CD4-positive, alpha-beta memory T cell (primary cell): ENCODE measurements at places on chromosomes 7 and 10.
A peak's percentile ranks its signal among the peaks of the same experiment; 100 is the strongest.

GRCh38 chr10:4804465-4804864 lies 21.5 kb upstream of the AKR1E2 start:
- no peak for DNase-seq

- DNase-seq = no peak
Observed at GRCh38 chr10:11159543-11160215, 142.0 kb downstream of the CELF2 start.

GRCh38 chr7:23915236-23915635 lies 205.2 kb downstream of the STK31 start:
- no peak for DNase-seq

DNA sequence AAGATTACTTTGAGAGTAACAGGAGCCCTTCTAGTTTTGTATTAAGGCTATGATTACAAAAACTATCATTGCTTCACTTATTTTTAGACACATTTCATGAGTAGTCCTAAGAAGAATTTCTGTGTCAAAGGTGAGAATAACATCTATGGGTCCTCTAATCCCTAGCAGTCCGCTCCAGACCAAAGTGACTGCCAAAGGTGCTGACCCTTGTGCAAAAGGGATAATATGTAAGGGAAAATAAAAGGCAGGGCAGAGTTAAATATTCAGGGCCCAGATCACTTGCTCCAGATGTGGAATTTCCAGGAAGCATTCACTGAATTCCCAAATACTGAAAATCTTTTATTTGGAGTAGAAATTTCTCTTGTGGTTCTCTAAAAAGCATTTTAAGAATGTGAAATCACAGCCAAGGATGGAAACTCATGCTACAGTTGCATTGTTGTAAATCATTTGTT lies 29.3 kb downstream of the RHOBTB1 start:
- DNase-seq = no peak

DNA sequence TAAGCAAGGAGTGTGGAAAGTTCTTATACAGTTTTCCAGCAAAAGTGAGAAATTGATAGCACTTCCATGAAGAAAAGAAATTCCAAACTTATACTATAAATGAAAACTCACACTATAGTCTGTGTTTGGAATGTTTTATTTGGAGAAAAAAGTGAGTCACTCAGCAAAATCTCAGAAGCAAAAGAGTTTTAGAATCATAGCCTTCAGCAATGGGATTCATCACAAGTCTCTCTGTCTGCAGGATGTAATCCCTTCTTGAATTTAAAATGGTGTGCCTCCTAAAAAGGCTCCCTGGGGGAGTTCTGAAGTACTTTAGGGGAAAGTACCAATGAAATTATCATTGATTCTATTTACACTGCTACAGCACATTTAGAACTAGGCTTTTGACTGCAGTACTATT lies 756.4 kb downstream of the XPNPEP1 start:
- DNase-seq = no peak

- no peak for DNase-seq
Observed at GRCh38 chr10:2137549-2138174, 400.3 kb upstream of the ADARB2 start.

GRCh38 chr7:149743476-149744255 lies 29.7 kb downstream of the ZNF467 start:
- no peak for DNase-seq

DNA sequence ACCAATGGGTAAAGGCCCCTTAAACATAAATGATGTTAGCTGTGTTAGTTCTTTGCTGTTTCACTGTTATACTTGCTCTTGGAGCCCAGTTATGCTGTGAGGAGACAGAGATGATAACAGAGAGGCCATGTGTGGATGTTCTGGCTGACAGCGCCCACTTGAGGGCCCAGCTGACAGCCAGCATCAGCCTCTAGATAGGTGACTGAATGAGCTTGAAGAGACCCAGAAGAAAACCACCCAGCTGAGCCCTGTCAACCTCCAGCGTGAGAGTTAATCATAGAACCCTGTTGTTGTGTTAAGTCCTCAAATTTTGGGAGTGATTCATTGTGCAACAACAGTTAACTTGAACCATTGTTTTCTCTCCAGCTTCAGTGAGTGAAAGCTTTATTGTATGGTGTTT lies 91.7 kb downstream of the GLRX3 start:
- no peak for DNase-seq

DNA sequence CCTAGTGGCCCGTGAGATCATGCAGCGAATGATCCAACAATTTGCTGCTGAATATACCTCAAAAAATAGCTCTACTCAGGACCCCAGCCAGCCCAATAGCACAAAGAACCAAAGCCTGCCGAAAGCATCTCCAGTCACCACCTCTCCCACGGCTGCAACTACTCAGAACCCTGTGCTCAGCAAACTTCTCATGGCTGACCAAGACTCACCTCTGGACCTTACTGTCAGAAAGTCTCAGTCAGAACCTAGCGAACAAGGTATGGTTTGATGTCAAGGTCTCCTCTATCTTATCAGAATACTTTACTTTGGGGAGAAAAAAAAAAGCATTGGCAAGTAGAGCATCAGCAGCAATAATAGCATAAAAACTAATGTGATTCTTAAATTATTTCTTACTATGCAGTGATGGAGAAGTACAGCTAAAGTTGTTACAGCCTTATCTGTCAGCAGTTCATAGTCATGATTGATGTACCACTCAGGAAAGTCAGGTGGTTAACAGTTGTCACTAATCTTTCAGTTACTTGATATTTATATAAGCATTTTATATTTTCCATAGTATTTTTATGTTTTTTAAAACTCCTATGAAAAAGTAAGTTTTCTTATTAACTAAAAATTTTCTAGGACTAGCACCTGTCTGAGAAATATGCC lies 117.1 kb downstream of the LCOR start:
- no peak for DNase-seq

GRCh38 chr10:86798025-86798424 lies 41.6 kb downstream of the BMPR1A start:
- no peak for DNase-seq

DNA sequence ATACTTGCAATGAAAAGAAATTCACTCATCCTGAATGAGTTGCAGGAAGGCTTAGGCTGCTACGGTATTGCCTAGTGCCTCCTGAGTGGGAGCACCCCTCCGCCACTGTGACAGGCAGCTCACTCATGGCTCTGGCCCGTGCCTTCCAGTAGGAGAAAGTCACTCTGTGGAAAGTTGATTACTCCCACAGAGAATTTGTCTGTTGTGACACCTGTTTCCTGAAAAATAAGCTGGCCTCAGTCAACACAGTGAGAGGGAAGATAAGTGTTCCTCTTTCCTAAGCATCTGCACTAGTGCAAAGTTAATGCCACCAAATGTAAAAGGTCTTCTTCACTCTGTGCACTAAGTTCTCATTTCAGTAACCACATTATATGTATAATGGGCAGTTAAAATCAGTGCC lies 158.8 kb upstream of the INHBA start:
- no peak for DNase-seq

DNA sequence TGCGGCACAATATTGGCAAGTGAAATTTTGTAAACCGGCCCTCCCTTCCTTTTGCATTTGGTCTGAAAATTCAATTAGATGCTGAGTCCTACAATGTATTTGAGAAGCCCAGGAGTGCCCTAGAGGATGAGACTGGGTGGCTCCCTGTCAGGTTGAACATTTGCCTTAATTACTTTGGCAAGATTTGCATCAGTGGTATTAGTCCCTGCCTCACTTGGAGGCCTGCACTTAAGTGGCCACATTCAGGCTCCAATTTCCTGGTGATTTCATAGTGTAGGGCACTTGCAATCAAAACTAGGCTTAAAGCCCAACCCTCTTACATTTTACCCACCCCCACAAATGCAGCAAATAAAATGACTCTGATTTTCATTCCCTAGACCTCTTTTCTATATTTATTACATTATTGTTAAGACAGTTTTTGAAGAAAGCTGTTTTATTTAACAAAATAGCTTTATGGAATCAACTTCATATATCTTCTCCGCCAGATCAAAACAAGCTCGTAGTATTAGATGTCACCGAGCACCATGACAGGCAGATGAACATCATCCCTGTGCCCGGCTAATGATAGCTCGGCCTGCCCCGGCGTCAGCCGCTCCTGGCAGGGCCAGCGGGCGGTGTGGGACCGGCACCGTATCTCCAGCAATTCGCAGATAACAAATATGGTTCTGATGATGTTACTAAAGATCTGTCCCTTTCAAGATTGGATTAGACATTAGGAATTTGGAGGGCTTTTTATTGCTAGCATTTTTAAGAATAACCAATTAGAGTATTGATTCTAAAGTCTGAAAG lies 73.6 kb downstream of the EGFR start:
- DNase-seq = no peak

GRCh38 chr7:77866786-77867536 lies 68.4 kb downstream of the PHTF2 start:
- no peak for DNase-seq

DNA sequence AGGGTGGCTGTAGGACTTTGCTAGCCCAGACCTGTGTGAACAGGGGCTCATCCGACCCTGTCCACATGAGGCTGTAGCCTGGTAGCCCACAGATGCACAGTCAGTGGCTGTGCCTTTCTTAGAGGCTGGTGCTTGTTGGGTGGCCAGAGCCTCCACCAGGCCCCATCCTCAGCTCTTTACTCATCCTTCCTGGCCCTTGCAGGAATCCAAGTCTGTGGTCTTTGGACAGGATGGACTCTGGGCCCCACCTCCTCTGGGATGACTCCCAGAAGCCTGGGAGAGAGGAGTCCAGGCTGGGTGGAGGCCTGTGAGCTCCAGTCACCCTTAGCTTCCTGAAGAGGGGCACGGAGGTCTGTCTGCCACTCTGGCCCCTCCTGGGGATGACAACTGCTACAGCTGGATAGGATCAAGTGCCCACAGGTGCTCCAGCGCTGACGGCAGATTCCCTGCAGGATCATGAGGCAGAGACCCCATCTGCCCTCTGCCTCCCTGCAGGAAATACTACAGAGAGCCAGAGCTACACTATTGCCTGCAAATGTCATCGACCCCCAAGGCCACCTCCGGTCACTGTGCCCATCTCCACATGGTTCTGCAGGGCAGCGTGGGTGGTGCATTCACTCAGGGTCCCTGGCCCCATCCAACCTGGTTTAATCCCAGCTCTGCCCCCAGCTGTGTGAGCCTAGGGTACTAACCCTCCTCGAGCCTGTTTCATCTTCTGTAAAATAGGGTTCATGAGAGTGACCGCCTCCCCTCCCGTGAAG lies 114.5 kb downstream of the PTPN20 start:
- no peak for DNase-seq

DNA sequence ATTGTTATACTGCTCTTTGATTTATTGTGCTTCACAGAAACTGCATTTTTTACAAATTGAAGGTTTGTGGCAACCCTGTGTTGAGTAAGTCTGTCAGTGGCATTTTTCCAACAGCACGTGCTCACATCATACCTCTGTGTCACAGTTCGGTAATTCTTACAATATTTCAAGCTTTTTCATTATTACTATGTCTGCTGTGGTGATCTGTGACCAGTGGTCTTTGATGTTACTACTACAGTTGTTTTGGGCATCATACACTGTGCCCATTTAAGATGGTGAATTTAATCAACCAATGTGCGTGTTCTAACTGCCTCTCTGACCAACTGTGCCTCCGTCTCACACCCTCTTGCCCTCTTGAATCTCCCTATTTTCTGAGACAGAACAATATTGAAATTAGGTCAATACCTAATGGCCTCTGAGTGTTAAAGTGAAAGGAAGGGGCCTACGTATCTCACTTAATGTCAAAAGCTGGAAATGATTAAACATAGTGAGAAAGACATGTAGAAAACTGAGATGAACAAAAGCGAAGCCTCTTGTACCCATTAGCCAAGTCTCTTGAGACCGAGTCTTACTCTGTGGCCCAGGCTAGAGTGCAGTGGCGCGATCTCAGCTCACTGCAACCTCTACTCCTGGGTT lies 20.2 kb upstream of the ASL start:
- DNase-seq = no peak

DNA sequence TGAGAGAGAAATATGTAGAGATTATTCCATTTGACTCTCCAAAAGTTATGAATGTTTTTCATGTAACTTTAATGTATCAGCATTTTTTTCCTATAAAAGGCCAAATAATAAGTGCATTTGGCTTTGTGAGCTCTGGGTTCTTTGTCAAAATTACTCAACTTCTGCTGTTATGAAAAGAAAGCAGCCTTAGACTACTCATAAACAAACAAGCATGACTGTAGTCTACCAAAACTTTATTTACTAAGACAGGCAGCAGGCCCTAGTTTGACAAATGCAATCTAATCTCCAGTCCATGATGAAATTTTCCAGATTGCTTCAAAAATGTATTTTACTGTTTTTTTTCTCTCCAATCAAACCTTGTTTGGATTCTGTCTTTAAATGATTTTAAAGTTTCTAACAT lies 46.3 kb downstream of the MRPL32 start:
- no peak for DNase-seq

DNA sequence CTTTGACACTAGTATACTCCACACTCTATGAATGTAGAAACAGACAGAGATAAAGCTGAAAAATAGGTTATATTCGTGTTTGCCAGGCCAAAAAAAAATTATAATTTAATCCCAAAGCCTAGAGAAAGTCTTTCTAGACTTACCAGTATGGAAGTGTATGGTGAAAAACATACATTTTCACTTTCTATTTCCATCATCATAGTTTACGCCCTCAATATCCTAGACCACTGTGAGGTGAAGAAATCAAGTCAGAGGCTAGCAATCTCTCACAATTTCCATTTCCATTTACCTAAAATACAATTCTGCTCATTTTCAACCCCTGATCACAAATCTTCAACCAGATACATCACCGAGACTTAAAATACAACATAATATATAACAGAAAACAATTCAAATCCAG lies 16.2 kb downstream of the GPR22 start:
- no peak for DNase-seq

- peak; percentile 46 for DNase-seq
Observed at GRCh38 chr10:114492351-114493037, 88.2 kb upstream of the AFAP1L2 start.

- DNase-seq = no peak
Observed at GRCh38 chr7:28166982-28167715, 13.4 kb downstream of the JAZF1 start.

- DNase-seq = no peak
Observed at GRCh38 chr10:33939410-33939809, 604.9 kb upstream of the NRP1 start.

- DNase-seq = no peak
Observed at GRCh38 chr7:132542895-132543294, 33.4 kb downstream of the PLXNA4 start.

- DNase-seq = peak; percentile 58
Observed at GRCh38 chr7:5997210-5997808, 11.5 kb downstream of the PMS2 start.

- no peak for DNase-seq
Observed at GRCh38 chr7:82230811-82231581, 212.6 kb downstream of the CACNA2D1 start.

DNA sequence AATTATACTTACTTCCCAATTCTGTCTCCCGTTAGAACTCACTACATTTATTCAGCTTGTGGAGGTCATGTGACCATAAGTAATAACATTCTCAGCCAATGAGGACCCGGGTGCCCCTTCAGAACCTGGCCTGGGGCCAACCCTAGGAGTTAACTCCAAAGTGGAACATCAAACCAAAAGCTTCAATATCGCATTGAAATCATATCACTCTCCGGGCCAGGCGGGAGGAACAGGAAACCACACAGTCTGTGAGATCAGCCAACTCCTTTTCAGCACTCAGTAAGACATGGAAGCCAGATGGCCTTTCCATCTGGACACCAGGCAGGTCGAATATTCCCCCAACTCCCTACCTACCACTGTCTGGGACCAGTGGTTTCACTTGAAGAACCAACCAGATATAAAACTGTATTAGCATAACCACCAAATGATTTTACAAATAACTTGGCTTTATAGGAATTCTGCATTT lies 5.5 kb downstream of the CREB3L2 start:
- DNase-seq = peak; percentile 38

GRCh38 chr10:11896549-11897200 lies 73.5 kb downstream of the PROSER2 start:
- no peak for DNase-seq

- DNase-seq = no peak
Observed at GRCh38 chr7:9017286-9017685, 583.9 kb downstream of the NXPH1 start.
